ENCODE measurements at places on chromosomes 13 and 19.
A peak's percentile ranks its signal among the peaks of the same experiment; 100 is the strongest.

DNA sequence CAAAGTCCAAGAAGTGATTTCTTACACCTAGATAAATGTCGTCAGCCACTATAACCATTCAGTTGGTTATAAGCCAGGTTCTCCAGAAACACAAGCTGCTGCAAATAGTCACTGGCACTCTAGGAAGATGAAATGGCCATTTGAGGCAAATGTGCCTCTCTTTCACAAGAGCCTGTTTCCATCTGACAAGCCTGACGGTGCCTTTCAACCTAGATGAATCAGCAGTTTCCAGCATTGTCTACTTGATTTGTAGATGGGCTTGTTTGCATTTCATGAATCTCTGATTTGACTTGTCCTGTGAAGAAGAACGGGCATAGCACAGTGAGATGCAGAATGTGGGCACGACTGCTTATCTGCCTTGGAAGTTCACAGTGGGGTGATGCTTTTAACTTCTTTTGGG, 327.2 kb downstream of the LMO7 start:
- DNase-seq: peak; percentile 1

GRCh38 chr13:77620138-77620537, 77.3 kb upstream of the SLAIN1 start:
- DNase-seq: no peak

DNA sequence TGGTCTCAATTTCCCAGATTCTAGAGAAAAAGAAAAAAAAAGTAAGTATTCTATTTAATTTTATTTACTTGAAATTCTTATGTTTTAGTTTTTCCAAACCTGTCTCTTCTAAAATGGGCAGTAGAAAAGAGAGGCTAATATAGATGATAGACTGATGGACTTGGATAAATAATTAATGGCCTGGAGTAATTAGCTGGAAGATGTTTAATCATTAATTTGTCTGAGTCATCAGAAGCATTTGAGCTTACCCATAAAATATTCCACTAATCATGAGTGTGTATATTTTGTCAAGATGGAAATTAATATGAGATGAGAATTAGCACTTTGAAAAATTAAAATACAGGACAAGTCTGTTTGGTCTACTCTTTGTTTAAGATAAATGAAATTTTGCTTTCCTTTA, 212.1 kb upstream of the MIR17HG start:
- no peak for DNase-seq

DNA sequence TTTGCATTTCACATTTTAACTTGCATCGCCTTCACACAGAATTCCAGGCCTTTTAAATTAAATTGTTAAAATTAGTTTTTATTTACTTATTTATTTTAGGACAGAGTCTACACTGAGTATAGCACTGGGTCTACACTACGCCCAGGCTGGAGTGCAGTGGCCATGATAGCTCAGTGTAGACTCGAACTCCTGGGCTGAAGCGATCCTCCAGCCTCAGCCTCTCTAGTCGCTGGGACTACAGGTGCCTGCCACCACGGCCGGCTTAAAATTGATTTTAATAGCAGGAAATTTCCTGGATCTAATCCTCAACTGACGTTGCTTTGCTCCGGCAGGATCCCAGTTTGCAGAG, 301 bp upstream of the ZNF610 start:
- DNase-seq: no peak

DNA sequence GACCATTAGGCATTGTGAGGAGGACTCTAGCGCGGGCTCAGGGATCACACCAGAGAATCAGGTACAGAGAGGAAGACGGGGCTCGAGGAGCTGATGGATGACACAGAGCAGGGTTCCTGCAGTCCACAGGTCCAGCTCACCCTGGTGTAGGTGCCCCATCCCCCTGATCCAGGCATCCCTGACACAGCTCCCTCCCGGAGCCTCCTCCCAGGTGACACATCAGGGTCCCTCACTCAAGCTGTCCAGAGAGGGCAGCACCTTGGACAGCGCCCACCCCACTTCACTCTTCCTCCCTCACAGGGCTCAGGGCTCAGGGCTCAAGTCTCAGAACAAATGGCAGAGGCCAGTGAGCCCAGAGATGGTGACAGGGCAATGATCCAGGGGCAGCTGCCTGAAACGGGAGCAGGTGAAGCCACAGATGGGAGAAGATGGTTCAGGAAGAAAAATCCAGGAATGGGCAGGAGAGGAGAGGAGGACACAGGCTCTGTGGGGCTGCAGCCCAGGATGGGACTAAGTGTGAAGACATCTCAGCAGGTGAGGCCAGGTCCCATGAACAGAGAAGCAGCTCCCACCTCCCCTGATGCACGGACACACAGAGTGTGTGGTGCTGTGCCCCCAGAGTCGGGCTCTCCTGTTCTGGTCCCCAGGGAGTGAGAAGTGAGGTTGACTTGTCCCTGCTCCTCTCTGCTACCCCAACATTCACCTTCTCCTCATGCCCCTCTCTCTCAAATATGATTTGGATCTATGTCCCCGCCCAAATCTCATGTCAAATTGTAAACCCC, 2.8 kb upstream of the CEACAM5 start:
- DNase-seq: no peak

GRCh38 chr19:58579473-58580142, 6.5 kb upstream of the MZF1 start:
- no peak for DNase-seq

GRCh38 chr19:13478576-13478975, 27.7 kb downstream of the CACNA1A start:
- no peak for DNase-seq

DNA sequence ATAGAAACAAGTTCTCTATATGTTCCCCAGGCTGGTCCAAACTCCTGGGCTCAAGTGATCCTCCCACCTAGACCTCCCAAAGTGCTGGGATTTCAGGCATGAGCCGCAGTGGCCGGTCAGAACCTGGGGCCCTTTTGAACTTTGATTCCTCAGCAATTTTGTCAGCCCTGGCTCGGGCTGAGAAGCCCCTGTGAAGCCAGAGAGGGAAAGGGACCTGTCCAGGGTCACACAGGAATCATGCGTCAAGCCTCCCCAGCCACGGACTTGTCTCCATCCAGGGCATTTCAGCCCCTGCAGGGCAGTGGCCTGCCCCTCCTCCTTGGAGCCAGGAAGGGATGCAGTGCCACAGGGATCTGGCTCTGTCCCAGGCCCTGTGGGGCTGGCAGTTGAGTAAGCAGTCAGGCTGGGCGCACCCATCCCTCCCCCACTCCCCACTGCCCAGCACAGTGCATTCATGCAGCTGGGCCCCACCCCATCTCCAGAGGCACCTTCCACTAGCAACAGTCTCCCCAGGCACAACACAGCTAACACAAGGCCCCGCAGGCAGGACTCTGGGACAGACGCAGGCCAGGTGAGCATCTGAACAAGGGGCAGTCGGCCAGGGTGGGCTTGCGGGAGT, at the start of gene CAPS:
Gene CAPS, plus strand, starts transcription at position 516 of the 619 bp plus-strand sequence. CDS start 153 bp downstream, outside the sequence.
- DNase-seq: peak; percentile 80

DNA sequence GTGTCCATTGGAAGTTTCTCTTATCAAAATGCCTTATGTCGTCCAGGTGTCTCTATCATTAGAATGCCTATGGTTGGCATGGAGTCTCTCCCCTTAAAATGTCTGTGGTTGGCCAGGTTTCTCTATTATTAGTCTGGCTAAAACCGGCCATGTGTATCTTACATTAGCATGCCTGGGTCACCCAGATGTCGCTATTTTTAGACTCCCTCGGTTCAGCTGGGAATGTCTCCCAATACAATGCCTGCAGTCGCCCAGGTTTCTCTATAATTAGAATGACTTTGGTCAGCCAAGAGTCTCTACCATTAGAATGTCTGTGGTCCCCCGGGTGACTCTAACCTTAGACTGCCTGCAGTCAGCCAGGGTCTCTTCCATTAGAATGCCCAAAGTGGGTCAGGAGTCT, 1536.1 kb downstream of the UQCRFS1 start:
- DNase-seq: no peak
